ENCODE measurements at places on chromosomes 7 and 10. TPM values are rescaled to one million over a fixed set of nuclear protein-coding genes. Genes with fewer than 3 reads are reported as not detected.

DNA sequence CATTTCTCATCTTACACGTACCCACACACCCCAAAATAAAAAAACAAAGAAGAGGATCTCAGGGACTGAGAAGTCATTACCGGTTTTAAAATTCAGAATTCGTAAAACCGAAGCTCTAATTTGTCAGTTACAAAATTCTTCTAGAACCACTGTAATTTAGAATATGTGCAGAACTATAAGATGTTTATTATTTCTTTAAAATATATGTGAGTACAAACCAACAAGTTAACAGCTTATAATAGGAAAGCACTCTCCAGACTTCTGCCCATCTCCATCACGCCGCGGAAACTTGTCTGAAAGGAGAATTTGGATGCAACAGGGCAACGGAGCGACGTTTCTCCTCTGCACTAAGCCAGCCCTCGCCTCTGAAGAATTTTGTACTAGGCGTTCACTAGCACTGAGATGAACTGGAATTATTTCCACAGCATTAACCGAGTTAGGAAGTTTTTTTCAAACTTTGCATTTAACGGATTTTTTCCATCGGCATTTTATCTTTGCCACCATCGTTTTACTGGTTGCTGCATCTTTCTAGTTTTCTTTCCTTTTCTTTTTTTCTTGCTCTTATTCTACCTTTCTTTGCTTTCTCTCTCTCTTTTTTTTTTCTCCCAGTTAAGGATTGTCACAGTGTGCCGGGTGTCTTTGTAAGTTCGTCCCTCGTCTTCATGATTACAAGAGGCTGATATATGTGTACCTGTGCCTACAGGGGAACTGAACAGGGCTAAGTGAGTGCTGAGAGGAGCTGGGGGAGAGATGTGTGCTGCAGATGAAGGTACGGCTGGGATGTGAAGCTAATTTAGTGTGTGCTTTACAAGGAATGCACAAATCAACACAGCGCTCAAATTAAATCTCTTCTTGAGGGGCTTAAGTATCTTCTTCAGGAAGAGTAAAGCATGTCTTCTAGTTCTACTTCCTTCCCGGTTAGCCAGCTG, 295.9 kb upstream of the NFE2L3 start:
- no peak for DNase-seq

CNNM2 gene
- 9.6 TPM for total RNA-seq

GRCh38 chr10:64518456-64518855, 997.3 kb downstream of the REEP3 start:
- DNase-seq: no peak

CHAT gene
- not detected for total RNA-seq

ENO4 gene
- total RNA-seq: not detected

TSPAN13 gene
- 0.49 TPM for total RNA-seq

CALHM1 gene
- total RNA-seq: not detected

FAM237B gene
- total RNA-seq: not detected

ODAD2 gene
- 0.11 TPM for total RNA-seq

DNA sequence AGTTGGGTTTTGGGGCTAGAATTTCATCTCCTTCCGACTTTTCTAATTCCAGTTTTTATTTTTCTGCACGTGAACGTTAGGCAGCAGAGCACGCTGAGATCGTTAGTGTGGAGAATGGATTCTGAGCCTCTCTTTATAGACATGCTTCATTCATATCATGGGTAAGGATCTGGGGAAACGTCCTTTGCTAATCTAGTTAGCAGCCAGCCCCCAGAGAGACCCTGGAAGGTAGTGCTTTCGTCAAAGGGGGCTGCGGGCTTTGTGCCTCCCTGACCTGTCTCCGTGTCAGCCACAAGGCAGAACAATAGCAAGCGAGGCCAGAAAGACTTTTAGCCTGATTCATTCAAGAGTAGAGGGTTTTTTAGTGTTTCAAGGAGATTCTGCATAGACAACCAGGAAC, 196.3 kb upstream of the KLF6 start:
- DNase-seq: no peak

GRCh38 chr7:97819161-97819560, 53.0 kb downstream of the ASNS start:
- DNase-seq: no peak
